Activated CD4-positive, alpha-beta T cell treated with anti-CD3 and anti-CD28 coated beads, Interleukin-2, amount 10 ng/mL, durations not matched to agents 7 days and 5 days (primary cell): ENCODE measurements at places on chromosomes 4 and X.

- DNase-seq = no peak
Measured at GRCh38 chr4:22743290-22743689, 50.6 kb downstream of the GBA3 start.

- no peak for DNase-seq
Measured at GRCh38 chr4:173246719-173247118, 78.1 kb downstream of the GALNT7 start.

GRCh38 chrX:41823402-41823801, 99.4 kb downstream of the GPR82 start:
- no peak for DNase-seq

GRCh38 chr4:860561-860960, 34.6 kb upstream of the CPLX1 start:
- no peak for DNase-seq

DNA sequence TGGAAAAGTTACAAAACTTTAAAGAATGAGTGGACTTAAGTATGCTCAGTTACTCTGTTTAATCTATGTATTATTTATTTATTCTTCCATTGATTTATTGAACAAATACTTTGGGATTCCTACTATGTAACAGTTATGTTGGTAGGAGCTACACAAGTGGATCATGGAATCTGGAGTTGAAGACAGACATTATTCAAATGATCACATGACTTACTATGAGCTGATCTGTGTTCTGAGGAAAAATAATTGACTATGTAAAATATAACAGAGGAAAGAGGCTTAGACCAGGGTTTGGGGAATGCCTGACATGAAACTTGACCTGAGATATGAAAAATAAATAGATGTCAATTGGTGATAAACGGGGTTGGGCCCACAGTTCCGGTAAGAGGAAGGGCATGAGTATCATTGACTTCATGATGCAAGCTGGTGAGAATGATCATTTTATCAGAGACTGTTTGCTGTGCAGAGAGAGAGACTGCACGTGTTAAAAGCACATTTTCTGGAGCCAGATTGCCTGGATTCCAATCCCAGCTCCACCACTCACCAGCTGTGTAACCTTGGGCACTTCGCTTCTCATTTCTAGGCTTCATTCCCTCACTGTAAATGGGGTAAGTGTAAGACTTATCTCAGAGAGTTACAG, 179.0 kb downstream of the SPCS3 start:
- DNase-seq = no peak

DNA sequence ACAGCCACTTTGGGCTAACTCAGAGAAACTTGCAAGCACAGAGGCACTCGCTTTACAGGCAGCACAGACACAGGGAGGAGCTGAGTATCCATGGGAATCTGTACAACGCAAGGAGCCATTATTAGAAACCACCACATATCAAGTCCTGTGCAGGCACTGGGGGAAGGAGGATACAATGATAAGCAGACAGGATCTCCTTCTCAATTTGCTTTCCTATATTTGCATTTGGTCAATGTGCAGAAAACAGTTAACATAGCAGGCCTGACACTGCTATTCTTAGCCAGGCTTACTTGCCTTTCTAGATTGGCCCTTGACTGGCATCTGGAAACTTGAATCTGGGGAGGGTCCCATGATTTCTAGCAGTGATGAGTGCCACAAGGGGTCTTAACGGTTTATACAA, 65.8 kb downstream of the TEC start:
- no peak for DNase-seq

DNA sequence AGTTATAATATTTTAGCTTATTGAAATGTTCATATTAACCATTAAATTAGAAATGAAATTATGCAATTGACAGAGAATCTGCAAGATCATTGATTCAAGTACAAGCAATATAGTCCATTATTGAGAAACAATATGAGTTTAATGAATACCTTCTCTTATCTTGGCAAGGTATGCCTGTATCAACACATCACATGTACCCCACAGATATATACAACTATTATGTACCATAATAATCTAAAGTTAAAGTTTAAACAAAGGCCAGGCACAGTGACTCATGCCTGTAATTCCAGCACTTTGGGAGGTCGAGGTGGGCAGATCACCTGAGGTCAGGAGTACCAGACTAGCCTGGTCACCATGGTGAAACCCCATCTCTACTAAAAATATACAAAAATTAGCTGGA, 514.7 kb downstream of the PCDH7 start:
- no peak for DNase-seq

- no peak for DNase-seq
Measured at GRCh38 chr4:76758290-76758882, 139.6 kb downstream of the SOWAHB start.

GRCh38 chr4:18021470-18021719, 160 bp downstream of the LCORL start:
- DNase-seq = no peak

GRCh38 chr4:139873111-139873860, 207.7 kb downstream of the MGST2 start:
- DNase-seq = no peak

DNA sequence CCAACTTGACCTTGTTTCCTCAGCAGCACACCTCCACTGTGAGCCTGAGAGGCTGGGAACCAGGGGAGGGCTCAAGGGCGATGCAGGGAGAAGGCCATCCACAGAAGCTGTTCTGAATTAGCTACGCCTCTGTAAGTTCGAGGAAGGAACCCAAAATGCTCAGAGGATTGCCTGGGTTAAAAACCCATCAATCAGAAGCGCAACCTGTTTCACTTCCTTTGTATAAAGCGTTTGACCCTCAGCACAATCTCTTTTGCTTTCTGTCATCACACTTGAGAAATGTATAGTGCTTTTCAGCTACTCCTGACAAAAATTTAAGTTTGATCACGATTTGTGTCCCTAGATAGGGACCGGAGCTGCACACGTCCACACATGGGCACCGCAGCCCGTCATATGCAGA, 48.0 kb upstream of the MAP3K15 start:
- no peak for DNase-seq

DNA sequence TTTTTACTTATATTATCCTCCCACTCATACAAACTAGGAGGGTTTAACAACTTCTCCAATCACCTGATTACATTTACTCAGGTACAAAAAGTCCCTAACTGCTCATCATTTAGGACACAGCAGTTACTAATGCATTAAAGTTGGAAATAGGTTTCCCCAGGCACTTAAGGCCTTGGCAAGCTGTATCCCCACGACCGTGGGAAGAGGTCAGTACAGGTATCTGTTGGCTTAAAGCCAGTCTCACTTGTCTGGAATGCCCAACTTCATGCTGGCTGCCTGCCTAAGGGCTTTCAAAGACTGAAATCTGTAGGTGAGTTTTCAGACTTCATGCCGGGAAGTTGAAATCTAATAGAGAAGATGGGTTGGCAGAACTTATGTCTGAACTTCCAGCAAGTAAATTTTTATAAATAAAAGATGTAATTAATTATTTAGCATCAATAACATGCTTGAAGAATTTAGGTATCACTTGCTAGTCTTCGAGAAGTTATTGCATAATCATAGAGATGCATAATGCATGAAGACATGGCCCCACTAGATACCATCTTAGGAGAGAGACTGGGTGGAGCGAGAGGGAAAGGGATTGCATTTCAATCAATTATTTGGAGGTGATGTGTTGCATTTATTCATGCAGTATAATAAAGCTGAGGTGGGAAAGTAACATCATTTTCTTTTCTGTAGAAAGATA, 54.2 kb downstream of the SCD5 start:
- no peak for DNase-seq

- no peak for DNase-seq
Measured at GRCh38 chrX:110614596-110614995, 181.0 kb downstream of the CHRDL1 start.

- peak; percentile 10 for DNase-seq
Measured at GRCh38 chr4:184097241-184097605, 120.5 kb downstream of the ENPP6 start.

DNA sequence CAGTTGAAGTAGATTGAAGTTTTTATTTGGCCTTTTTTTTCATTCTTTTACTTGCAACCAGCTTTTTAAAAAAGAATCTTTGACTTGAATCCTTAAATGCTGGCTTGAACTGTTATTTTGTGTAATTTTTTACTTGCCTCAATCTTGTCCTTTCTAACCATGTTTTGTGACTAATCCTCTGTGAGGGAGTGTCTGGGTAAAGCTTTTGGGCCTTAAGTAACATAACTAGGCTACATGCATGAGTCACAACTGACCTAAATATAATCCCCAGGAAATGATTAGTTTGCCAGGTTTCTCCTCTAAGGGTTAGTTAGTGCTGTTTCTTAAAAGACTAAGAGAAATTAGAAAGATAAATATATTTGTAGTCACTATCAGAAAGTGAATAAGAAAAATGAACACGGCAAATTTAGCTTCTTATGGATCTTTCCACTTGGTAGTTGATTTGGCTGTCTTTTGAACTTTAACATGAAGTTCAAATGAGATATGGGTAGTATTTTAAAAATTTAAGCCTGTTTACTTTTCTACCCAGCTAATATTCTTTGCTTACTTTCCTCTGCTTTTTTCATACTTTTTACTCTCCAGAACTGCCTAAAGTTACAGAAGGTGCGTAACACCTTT, 13.0 kb downstream of the EXOC1 start:
- DNase-seq = no peak

GRCh38 chr4:113645771-113646441, 115.6 kb downstream of the CAMK2D start:
- DNase-seq = no peak

DNA sequence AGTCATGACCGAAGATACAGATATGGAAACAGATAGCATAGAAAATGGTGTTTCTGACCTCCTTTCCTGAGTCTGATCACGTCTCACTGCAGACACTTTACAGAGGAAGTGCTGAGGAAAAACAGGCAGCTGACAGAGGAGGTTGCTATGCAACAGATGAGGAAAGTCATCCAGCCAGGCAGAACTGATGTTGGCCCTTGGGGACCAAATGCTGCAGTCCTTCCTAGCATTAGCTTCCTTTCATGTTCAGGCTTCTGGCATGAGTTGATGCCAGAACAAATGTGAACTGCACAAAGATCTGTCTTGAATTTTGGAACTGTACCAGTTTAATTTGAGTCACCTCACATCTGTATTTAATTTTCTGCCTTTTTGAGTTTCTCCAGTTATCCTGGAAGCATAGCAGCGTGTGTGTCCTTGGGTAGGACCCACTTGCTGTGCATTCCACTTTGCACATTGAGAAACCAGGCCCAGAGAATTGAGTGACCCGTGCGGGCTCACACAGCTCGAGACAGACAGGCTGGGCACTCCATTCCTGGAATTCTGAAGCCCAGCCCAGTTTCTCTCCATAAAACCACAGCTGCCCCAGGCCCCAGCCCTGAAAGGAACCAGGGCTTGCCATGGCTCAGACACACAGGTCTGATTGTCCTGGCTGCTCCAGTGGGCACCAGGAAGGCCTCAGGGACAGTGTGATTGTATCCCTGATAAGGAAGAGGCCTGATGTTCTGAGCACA, 1.4 kb upstream of the MAGED1 start:
- DNase-seq = no peak

- DNase-seq = peak; percentile 23
Measured at GRCh38 chrX:136711147-136711546, 63.2 kb downstream of the CD40LG start.
